Chondrocyte (in vitro differentiated cells): ENCODE measurements at places on chromosomes 2 and 18. TPM values are rescaled to one million over a fixed set of nuclear protein-coding genes. Genes with fewer than 3 reads are reported as not detected.
A peak's percentile ranks its signal among the peaks of the same experiment; 100 is the strongest.

Gene SERPINB4
- total RNA-seq = not detected in 3 replicates

DNA sequence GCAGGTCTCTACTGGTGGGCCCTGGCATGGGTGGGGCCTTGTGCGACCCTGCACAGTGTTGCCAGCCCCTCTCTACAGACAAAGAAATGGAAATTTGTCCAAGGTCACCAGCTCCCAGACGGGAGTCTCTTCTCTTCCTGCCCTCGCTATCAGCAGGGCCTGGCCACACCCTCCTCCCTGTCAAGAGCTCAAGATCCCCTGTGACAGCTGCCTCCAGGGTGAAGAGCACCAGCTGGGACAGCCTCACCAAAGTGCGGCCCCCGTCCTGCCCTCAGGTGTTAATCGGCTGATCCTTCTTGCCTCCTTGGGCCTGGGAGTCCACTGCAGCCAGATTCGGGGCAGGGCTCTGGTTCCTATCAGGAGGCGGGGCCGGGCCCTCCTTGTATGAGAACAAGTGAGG lies 259.1 kb downstream of the TWIST2 start:
- DNase-seq = no peak

GRCh38 chr18:25169701-25170100 lies 182.3 kb downstream of the ZNF521 start:
- DNase-seq = no peak

Gene TMEM17
- 2.6 to 3.8 TPM (median 3.8 TPM) in 3 replicates for total RNA-seq

GRCh38 chr2:212832211-212833195 lies 293.9 kb upstream of the ERBB4 start:
- peak; percentile 93 for DNase-seq

DNA sequence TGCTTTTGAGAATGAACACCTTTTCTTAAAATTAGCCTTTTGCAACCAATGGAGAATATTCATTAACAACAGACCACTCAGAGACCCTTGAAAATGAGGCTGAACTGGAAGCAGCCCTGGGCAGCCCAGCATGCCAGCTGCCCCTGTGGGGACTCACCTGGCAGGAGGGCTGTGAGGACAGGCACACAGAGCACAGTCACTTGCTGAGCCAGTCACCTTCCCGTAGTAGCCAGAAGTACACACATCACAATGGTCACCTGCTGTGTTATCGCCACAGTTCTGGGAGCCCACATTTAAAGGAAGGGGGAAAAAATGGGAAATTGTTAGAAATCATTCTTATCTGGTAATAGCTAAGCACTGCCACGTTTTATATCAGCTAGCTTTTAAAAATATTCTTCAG lies 115.5 kb downstream of the LAMA1 start:
- no peak for DNase-seq

- DNase-seq = no peak
These were observed 1003.5 kb upstream of the NRXN1 start for GRCh38 chr2:52035391-52035790.

- DNase-seq = no peak
These were observed 128.3 kb upstream of the SIX3 start for GRCh38 chr2:44813165-44813564.

GRCh38 chr2:3399829-3400228 lies 20.3 kb downstream of the TRAPPC12 start:
- DNase-seq = no peak

Gene SCN2A
- 1.8 to 2.8 TPM (median 1.9 TPM) in 3 replicates for total RNA-seq
